ENCODE measurements at places on chromosomes 12 and 14. TPM values are rescaled to one million over a fixed set of nuclear protein-coding genes. Genes with fewer than 3 reads are reported as not detected.

Gene ZNF219
- 1.1 TPM for total RNA-seq

Gene RIPK3
- total RNA-seq: not detected

Gene PTPRR
- total RNA-seq: 0.18 TPM

Gene DCN
- 329 TPM for total RNA-seq

Gene PIWIL1
- not detected for total RNA-seq

Gene PRPH
- not detected for total RNA-seq

Gene SDR9C7
- total RNA-seq: not detected

Gene SERPINA1
- 0.86 TPM for total RNA-seq

Gene SLC6A15
- total RNA-seq: 7.2 TPM

Gene NEK9
- 30.8 TPM for total RNA-seq

Gene LRTM2
- not detected for total RNA-seq

Gene ESPL1
- 7.2 TPM for total RNA-seq

Gene TAS2R13
- total RNA-seq: not detected

Gene JAG2
- total RNA-seq: 0.53 TPM

Gene CCDC177
- total RNA-seq: not detected

Gene HOXC12
- total RNA-seq: not detected

Gene ABHD12B
- 0.35 TPM for total RNA-seq

Gene FOXG1
- not detected for total RNA-seq

Gene TRMT5
- total RNA-seq: 6.7 TPM

Gene LPAR5
- total RNA-seq: not detected
